ENCODE measurements at places on chromosomes 1 and 21.

GRCh38 chr1:224170748-224171478 is 12.1 kb upstream of the DEGS1 start:
- no peak for DNase-seq

GRCh38 chr1:158019171-158019868 is 25.9 kb downstream of the KIRREL1 start:
- no peak for DNase-seq

- DNase-seq: no peak
Observed at GRCh38 chr1:226490426-226490809, 58.1 kb upstream of the STUM start.

- no peak for DNase-seq
Observed at GRCh38 chr1:73947009-73947408, 251.0 kb downstream of the LRRIQ3 start.

- no peak for DNase-seq
Observed at GRCh38 chr1:93701629-93702028, 20.0 kb upstream of the BCAR3 start.

DNA sequence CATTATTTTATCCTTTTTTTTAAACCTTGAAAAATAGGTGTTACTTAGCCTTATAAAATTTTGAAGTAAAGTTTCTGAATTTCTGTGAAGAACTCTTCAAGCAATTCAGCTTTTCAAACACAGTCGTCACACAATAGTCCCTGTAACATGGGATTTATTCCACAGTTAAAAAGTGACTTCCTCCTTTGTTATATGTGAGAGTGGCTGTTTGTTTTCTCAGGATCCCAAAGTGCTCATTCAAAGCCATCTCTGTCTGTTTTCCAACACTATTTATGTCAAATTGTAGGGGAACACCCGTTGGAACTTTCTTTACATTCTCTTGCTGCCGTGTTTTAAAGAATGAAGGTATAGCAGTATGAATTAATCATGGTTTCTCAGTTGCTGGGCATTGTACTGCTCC is 80.8 kb upstream of the GPR52 start:
- no peak for DNase-seq

DNA sequence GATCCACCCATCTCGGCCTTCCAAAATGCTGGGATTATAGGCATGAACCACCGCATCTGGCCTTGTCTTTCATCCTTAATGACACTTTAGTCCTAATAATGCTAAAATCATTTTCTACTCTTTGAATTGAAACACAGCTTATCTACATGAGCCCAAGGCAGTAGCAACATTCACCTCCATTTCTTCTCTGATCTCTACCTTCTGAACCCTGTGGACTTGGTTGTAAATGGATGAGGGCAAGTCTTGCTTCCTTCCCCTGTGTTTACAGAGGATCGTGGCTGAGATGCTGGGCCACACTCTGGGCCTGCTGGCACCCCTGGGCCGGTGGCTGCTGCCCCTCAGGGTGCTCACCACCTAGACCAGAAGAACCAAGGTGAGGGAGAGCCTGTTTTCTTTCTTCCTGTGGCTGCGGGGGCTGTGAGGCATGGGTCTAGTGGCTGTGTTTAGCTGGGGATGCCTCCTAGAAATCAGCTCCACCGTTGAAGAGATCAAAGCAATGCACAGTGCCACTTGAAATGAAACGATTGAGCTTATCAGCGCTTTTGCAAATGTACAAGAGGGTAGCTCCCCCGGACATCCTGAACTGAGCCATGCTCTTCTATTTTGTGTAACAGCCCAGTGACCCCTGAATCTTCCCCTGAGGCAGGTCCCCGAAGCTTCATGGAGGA is 32.2 kb upstream of the LGALS8 start:
- DNase-seq: no peak

- no peak for DNase-seq
Observed at GRCh38 chr1:214367841-214368240, 86.9 kb downstream of the SMYD2 start.

DNA sequence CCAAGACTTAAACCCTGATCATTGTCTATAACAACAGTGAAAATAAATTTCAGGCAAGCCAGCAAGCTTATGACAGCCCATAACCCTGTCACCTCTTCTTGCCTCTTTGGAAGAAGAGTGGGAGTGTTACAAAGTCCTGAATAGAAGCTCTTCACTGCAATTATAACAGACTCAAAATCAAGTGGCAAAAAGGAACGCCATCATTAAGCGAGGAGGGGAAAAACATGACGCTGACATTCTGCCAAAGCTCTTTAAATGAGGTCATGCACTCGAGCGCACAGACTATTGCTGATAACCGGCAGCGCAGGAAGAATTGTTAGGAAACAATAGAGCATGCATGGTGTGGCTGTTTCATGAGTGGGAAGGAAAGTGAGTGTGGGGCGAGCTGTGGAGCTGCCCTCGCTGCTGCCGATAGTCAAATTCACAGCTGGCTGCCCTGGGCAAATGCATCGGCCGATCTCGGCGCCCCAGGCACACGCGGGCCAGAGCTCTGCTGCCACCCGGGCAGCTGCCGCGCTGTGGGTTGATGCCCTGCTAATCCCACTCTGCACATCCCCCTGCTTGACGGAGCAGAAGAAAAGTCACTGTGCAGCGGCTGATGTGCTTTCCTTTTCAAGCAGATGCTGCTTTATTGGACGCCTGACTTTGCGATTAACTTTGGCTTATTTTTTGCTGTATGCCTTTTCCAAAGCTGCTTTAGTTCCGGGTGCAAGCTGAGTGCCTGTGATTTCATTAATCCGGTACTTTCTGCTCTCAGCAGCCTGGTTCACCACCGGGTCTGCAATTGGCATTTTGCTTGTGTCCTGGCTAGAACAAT is 102.4 kb upstream of the ST6GALNAC5 start:
- DNase-seq: no peak

- no peak for DNase-seq
Observed at GRCh38 chr1:98260412-98260811, 339.6 kb upstream of the DPYD start.

- no peak for DNase-seq
Observed at GRCh38 chr1:155681776-155682175, 6.8 kb downstream of the YY1AP1 start.

- DNase-seq: no peak
Observed at GRCh38 chr21:39863111-39863510, 4.1 kb upstream of the PCP4 start.

DNA sequence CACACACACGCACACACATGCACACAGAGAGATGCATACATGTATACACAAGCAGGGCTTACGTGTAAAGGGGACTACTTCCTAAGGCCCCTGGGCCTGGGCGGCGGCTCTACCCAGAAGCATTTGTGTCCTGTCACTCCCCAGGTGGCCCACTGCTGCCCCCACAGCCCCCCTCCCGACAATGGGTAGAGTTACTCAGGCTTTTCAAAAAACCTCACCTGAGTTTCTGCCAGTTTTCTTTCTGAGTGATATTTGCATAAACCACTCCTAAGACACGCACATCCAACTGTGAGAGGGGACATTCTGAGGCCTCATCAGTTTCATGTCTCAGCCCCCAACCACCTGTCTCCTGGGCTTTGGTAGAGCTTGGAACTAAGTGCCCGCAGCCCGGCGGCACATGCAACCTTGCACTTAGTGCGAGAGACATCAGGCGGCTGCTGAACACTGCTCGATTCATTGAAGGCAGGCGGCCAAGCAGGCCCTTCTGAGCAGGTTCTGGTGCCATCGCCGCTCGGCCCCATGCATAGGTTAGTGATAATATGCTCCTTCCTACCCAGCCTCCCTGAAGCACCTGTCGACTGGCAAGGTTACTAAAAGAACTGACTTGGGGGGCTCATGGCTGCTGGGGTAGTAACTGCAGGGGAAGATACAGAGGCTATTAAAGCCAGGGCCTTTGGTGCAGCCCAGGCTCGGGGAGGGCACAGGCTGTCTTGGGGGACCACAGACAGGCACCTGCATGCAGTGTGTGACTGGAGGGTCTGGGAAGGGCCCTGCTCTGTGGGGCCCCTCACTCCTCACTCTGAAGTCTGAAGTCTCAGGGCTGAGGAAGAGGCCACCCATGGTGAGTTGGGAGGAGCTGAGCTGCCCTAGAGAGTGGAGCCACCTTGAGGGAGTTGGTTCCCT is 364.2 kb upstream of the VAMP3 start:
- DNase-seq: no peak

DNA sequence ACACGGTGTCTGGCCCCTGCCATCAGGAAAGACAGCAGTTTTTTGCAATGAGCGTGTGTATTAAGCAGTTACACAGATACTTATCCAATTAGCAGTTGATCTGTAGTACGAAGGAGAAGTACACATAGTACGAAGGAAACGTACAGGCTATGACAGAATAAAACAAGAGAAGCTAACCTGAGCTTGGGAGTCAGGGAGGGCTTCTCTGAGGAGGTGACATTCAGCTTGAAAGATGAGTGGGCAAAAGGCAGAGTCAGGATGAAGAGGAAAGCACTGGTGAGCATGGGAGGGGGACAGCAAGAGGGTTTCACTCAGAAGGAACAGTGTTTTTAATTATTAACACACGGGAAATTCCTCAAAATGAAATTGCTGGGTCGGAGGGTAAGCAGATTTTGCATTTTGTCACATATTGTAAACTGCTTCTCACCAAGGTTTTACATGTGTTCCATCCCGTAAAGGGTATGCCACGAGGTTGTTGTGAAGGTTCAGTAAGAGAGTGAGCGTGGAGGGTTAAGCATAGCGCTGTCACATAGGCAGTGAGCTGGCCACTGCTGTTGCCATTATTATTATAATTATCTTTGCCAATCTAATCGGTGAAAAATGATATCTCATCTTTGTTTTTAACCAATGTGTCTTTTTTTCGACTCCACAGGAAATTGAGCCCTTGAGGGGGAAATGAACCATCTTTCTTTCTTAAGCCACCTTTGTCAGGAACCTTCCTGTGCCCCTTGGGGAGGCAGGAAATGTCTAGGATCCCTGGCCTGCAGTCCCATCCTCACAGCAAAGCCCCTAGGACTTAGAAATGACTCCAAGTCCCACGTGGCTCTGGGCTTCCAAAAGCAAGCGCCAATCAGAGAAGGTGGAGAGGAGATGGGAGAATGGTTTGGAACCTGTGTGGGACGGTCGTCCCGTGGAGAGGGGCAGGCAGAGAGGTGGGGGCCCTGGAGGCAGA is 47.3 kb upstream of the POU3F1 start:
- no peak for DNase-seq

DNA sequence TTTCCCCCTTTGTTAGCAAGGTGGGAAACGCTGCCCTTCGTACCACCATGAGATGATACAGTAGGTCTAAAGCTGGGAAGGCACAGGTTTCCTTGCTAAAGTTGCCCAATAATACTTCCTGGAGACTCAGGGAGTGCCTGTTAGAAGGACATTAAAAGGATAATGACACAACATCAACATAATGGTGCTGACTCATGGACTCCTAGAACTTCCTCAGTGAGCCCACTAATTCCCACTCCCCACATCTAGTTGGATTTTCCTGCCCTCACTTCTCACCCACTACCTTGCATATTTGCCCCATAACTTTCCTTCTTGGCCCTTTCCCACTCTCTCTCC is 17.5 kb downstream of the CFAP45 start:
- no peak for DNase-seq

DNA sequence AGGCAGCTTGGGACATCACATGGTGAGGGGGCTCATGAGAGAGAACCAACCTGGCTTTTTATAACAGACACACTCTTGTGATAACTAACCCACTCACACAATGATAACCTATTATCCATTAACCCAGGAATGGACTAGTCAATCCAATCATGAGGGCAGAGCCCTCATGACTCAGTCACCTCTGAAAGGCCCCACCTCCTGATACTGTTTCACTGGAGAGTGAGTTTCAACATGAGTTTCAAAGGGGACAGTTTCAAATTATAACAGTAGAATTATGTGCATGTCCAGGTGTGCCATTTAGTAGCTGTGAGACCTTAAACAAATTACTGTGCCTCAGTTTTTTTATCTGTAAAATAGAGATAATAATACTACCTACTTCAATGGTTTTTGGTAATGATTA is 47.6 kb upstream of the PPP2R5A start:
- no peak for DNase-seq

- no peak for DNase-seq
Observed at GRCh38 chr1:161932668-161933067, 91.0 kb downstream of the OLFML2B start.

GRCh38 chr1:38009088-38009840 is 3.3 kb upstream of the UTP11 start:
- peak; percentile 46 for DNase-seq

GRCh38 chr1:187960125-187960638 is 1131.4 kb downstream of the PLA2G4A start:
- DNase-seq: no peak

- DNase-seq: no peak
Observed at GRCh38 chr1:181033128-181033798, 520 bp upstream of the MR1 start.

GRCh38 chr1:71919811-71920509 is 362.4 kb downstream of the NEGR1 start:
- no peak for DNase-seq

DNA sequence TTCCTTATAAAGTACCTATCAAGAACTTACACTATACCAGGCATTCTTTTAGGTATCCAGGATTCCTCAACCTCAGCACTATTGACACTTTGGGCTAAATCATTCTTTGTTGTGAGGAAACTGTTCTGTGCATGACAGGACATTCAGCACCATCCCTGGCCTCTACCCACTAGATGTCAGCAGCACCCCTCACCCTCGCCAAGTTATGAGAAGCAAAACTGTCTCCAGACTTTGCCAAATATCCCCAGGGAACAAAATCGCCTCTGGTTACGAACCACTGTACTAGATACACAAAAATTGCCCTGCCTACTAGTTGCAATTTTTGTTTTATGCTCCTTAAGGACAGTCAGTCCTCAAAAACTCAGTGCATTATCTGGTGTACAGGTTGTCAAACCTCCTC is 35.7 kb downstream of the PALMD start:
- no peak for DNase-seq

DNA sequence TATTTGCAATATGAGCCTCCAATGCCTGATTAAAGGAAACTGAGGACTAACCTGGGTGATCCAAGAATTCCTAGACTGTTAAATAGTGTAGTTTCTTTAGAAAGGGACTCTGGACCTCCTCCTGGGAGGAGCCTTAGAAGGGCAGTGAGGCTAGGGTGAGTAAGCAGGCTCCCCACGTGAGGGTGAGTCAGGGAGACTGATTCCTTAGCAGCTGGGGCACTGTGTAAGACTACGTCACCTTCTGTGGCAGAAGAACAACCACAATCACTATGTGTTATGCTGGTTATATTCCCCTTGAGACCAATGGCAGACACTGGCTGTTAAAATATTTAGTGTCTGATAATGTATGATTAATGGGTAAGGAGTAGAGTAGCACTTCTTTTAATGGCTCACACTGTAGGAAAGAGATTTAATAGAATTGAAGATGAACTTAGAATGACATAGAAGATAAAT is 53.3 kb upstream of the SYT14 start:
- peak; percentile 17 for DNase-seq

DNA sequence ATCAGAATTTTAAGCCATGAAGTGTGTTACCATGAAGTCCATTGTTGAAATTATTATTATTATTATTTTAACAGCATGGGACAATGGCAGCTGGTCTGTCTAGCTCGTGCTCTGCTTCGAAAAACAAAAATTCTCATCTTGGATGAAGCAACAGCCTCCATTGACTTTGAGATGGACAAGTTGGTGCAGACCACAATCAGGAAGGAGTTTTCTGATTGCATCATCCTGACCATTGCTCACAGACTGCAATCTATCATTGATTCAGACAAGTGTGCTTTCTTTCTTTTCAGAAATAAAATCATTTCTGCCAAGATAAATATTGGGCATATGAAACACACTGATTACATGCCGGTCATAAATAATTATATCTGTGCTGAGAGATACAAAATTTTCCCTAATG is 21.0 kb downstream of the HSPA13 start:
- DNase-seq: no peak

GRCh38 chr1:153560771-153561465 is 4.7 kb downstream of the S100A2 start:
- no peak for DNase-seq

- DNase-seq: no peak
Observed at GRCh38 chr21:42837421-42838211, 41.7 kb downstream of the WDR4 start.

GRCh38 chr21:31660259-31660565 is 719 bp downstream of the SOD1 start:
- DNase-seq: no peak

Data from stimulated activated CD8-positive, alpha-beta memory T cell treated with anti-CD3 and anti-CD28 coated beads, Interleukin-7, amount 100 ng/mL, for 4 hours (primary cell).